Stimulated activated CD4-positive, alpha-beta T cell treated with anti-CD3 and anti-CD28 coated beads, TNF-alpha, amount 100 ng/mL, for 1 hour (primary cell): ENCODE measurements at places on chromosomes 2 and 18.

DNA sequence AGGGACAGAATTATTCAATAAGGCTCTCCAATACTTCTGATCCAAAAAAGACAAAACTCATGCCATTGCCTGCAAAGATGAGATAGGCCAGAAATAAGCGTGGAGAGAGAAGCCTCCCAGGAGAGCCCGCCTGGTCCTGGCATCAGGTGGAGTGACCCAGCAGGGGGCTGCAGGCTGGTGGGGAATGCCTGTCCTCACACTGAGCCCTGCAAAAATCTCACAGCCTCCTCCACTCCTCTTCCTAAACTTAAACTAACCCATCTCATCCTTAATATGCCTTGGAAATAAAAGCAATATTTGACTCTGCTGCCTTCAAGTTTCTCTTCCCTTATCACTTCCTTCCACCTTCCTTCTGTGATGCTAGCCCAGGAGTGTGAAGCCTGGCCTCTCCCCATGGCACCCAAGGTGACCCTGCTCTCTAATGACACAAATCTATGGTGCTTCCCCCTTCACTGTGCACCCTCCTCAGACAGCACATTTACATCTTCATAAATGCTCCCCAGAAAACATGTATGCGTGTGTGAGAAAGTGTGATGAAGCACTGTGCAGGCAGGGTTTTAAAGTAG is 218.4 kb downstream of the ANAPC1 start:
- DNase-seq = no peak

DNA sequence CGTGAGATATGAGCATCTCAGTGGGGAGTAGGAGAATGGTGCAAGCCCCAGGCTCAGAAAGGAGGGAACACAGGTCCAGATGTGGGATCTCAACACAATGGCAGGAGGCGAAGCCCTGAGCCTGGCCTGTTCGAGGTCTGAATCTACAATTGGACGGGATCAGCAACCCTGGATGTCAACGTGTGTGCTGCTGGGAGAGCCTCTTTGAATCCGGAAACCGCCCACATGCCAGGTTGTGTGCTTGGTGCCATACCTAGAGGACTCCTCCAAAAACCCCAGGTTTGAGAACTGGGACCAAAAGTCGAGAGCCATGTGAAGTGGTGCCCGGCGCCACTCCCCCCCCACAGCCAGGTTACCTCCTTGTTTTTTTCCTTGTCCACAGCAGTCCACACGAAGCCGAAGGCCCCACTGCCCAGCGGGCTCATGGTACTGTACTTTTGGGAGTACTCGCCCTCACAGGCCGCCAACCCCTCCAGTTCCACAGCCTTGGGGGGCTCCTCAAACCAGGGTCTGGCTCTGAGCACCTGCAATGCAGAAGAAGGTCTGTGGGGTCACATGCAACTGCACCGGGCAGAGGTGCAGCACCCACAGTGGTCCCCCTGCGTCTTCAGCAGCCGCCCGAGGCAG is 20.4 kb upstream of the MTERF4 start:
- DNase-seq = no peak

DNA sequence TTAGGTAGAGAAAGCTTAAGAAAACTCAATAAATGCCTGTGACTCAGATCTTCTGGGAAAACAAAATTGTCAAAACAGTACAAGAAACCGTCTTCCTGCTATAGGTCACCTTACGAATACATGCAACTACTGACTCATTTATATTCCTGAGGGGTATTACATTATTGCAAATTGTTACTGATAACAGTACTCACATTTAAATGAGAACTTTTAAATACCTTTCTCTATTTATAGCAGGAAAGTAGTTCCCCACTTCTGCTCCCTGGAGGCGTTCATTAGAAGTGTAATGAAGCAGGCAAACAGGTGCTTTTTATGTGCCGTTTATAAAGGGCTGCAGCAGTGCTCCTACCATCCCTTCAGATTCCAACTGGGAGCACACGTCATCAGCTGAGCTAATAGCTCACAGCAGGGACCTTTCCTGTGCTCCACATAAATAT is 65.1 kb upstream of the RPRM start:
- no peak for DNase-seq

- no peak for DNase-seq
These were observed 35.4 kb downstream of the PTPN18 start for GRCh38 chr2:130391058-130391871.

- no peak for DNase-seq
These were observed 74.1 kb downstream of the MMADHC start for GRCh38 chr2:149513461-149513860.

- DNase-seq = no peak
These were observed 1.2 kb upstream of the PER2 start for GRCh38 chr2:238289574-238289973.

GRCh38 chr2:120898961-120899750 is 163.5 kb downstream of the GLI2 start:
- DNase-seq = no peak

DNA sequence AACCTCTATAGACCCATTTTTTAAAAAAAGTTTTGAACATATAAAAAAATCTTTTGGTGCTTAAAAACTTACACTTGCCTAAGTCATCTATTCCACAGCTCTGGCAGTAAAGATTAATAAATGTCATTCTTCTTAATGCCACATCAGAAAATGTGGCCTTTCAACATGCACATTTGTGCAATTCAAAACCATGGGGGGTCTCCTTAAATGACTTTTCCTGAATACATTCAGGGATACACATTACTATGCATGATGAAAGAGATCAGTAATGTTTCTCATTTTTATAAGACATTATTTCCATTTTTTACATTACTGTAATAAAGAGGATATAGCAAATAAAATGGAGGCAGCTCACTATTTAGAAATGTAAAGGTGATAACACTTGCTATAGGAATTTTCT is 142.3 kb downstream of the RBM43 start:
- no peak for DNase-seq

DNA sequence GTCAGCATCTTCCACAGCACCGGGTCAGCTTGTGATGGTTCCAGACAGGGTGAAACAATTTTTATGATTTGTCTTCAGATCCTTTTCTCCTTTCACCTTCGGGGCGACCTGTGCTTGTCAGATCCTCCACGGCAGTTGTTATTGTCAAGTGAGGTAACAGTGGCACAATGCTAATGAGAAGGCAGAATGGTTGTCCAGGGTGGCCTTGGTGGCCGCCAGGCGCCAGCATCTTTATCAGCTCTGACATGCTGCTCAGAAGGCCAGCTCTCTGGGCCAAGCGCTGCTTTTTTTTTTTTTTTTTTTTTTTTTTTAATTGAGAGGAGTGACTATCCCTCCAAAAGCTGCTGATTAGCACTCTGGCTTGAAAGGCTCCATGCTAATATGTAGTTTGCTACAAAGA is 52.3 kb upstream of the MGAT5 start:
- DNase-seq = no peak

- DNase-seq = no peak
These were observed 44.5 kb upstream of the SEMA4C start for GRCh38 chr2:96914332-96914731.

DNA sequence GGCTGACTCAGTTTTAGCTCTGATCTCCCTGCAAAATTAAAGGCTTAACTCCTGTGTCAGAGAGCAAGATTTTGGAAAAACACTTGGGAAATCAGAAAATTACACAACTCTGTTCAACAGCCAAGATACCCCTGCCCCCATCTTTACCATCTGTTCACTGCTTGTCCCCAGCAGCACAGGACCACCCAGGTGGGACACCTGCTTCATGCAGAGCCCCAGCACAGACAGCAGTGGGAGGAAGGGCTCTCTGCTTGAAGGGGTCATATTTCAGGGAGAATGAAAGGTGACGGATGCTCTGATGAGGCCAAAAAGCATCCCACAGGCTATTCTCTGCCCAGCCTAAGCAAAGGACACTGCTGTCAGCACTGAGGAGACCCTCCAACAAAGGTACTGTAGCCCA is 584.6 kb upstream of the KLHL29 start:
- DNase-seq = no peak

DNA sequence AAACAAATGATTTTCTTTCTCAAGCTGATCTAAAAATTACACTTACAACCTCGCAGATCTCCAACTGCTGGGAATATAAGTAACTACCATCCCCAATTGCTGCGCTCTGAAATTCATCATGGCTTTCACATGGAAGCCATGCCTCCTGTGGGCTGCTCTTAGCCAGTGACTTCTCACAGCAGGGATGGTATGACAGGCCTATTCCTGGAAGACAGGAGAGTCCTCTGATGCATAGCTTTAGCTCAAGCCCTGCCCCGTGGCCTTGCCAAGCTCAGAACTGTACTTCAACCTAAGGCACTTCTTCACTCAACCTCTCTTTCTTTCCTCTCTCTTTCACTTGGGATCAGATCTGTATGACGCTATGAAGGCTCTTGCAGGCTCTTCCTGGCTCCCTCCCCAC is 12.6 kb upstream of the ELAC1 start:
- no peak for DNase-seq

DNA sequence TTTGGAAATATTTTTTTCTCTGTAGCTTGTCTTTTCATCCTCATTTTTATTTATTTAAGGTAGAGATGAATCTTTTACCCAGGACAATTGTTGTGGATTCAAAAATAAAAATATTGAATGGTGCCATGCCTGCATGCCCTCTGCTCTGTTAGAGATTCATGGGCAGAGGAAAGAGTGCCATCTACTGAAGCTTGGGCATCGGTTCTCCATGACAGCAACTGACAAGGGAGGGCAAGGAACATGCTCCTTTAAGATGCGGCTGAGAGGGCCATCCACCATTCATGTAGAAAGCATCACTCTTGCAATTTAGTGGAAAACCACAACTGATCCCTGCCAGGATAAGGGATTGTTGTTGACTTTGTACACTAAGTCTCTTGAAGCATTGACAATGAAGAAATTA is 79.9 kb downstream of the PARD3B start:
- DNase-seq = no peak

DNA sequence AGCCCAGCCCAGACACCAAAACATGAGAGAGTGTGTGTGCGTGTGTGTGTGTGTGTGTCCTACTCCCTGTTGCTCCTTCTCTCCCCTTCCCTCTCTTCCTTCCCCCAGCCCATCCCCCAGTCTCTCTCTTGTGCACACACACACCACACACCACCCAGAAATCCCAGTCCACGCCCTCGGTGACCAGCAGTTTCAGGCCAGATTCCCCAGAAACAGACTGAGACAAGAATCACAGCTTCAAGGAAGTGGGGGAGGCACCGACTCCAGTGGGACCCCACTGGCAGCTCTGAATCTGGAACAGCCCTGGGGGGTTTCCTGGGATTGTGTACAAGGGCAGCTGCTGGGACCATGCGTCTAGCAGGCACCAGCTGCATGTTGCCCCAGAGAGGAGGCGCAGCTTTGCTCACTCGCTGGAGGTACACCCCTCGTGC is 113.5 kb downstream of the NDUFA10 start:
- DNase-seq = no peak

DNA sequence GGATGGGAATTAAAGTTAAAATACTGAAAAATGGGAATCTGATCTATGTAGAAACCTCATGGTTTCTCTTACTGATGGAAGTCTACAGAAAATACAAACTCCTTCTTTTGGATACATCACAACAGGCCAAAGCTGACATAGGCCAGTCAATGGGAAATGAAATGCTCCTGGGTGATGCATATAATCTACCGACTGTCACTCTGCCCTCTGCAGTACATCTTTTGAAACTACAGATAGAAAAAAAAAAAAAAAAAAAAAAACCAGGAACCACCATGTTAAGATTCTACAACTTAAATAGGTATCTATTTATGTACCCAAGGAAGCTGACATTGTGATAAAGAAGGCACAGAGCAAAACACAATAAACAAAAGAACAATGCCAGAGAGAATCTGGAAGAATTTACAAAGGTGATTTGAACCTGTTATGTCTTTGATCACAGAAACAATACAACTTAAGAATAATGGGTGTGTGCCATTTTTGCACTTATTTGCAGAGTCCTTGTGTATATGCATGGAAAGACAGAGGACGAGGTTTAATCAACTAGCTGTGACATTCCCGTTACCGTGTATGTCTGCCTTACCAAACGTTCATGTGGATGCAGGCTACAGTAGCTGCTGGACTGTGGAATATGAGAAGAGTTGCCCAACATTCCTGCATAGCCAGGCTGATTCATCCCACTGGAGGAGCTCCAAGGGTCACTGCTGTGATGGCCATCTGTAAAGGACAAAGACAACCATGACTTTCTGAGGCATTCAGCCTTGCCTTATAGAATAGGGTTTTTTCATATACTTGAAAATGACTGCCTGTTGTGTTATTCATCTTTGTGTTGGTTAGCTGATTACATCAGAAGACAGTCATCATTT is 312.7 kb downstream of the TCF4 start:
- no peak for DNase-seq

DNA sequence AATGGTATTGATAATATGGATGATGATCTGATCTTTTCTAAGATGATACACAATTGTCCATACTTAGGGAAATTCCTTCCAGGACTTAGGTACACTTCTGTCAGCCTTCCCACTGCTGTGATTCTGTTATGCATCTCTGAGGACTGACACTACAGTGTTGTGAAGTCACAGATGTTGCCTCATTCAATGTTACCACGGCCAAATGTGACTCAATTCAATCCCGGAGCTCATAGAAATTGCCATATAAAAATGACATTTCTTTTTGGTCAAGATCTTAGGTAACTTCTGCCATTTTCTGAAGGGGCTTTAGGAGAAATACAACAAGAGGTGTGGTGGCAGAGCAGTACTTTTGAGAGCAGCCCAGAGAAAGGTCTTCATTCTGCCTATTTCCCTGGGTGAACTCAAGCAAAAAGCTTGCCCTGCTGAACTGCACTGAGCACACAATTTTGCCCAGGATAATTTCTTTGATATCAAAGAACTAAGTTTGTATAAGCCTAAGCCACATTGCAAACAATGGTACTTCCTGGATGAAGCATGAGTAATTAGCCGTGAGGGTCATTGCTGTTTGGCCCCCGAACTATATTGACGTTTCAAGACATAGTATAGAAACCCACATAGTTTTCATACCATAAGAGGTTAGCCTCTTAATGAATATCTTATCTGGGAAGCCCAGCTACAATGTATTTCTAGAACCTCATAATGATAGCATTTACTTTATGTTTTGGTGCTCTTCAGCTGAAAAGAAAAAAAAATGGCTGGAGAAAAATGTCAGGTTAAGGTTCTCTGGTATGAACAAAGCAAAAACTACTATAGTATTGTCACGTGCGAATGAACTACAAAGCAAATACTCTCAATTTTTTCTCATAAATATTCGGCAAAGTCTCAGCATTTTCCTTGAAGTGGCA is 437.4 kb downstream of the MEIS1 start:
- DNase-seq = no peak

- DNase-seq = no peak
These were observed 191.8 kb downstream of the FTCDNL1 start for GRCh38 chr2:199659207-199659606.

- no peak for DNase-seq
These were observed 26.1 kb downstream of the TYMS start for GRCh38 chr18:683531-683930.
